NCI-H1105 (cell line): ENCODE measurements at places on chromosomes 4 and X.

GRCh38 chrX:130696542-130696941, 206.5 kb downstream of the ENOX2 start:
- DNase-seq, result no peak

- DNase-seq, result no peak
Observed at GRCh38 chr4:173514641-173515217, 15.3 kb downstream of the HAND2 start.

GRCh38 chrX:21408307-21408706, 34.1 kb downstream of the CNKSR2 start:
- DNase-seq, result peak; percentile 32

DNA sequence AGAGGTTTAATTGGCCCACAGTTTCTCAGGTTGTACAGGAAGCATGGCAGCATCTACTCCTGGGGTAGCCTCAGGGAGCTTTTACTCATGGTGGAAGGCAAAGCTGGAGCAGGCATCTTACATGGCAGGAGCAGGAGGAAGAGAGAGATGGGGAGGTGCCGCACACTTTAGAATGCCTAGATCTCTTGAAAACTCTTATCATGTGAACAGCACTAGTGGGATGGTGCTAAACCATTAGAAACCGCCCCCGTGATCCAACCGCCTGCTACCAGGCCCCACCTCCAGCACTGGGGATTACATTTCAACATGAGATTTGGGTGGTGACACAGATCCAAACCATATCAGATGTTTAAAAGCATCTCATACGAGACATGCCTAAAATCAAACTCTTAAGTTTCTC, 41.6 kb upstream of the SCOC start:
- DNase-seq, result no peak

GRCh38 chrX:78658845-78659744, at the start of gene RTL3:
TSS of gene RTL3 (minus strand) at chrX:78659328. CDS start at chrX:78658420, 908 bp downstream.
- DNase-seq, result no peak

DNA sequence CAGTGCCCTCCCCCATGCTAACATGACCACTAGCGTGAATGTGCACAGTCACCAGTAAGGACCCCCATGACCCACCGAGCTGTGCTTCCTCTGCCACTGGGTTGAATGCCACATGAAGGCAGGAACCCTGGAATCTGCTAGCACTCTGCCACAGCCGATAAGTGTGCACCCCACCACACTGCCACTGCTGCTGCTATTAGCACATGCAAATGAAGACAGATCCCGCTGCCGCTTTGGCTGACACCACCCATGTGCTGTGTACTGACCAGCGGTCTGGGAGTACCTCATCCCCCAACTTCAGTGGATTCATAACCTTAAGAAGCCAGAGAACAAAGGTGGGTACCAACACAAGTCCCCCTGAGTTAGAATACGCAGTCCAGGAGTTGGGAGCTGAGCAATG, 200.9 kb upstream of the ARHGEF9 start:
- no peak for DNase-seq

- DNase-seq, result no peak
Observed at GRCh38 chr4:176084769-176085168, 19.1 kb downstream of the WDR17 start.

- no peak for DNase-seq
Observed at GRCh38 chrX:11430271-11430670, 137.1 kb downstream of the AMELX start.

GRCh38 chr4:186037692-186038658, 31.0 kb upstream of the TLR3 start:
- peak; percentile 33 for DNase-seq

GRCh38 chrX:22134681-22135080, 102.6 kb downstream of the PHEX start:
- no peak for DNase-seq

GRCh38 chr4:164224871-164225270, 529.1 kb upstream of the SMIM31 start:
- DNase-seq, result no peak

GRCh38 chr4:101299021-101299420, 48.3 kb downstream of the PPP3CA start:
- DNase-seq, result no peak

- no peak for DNase-seq
Observed at GRCh38 chrX:104189837-104190236, 23.6 kb downstream of the FAM199X start.

DNA sequence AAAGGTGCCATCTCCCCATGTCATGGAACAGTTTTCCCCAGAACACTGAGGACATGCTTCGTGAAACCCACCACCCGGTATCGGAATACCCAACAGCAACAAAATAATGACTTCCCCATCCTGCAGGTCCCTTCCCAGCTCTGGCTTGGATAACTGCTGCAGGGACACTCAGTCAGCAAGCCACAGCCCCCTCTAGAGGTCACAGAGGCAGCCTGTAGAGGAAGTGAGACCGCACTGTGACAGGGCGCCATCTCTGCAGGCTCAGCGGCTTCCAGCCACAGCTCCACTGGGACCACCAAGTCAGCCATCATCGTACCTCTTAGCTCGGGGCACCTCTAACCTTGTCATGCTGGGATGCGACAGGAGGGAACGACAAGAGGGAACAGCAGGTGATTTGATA, 315.9 kb downstream of the LDB2 start:
- no peak for DNase-seq

GRCh38 chr4:17336524-17336961, 175.3 kb downstream of the QDPR start:
- DNase-seq, result no peak

DNA sequence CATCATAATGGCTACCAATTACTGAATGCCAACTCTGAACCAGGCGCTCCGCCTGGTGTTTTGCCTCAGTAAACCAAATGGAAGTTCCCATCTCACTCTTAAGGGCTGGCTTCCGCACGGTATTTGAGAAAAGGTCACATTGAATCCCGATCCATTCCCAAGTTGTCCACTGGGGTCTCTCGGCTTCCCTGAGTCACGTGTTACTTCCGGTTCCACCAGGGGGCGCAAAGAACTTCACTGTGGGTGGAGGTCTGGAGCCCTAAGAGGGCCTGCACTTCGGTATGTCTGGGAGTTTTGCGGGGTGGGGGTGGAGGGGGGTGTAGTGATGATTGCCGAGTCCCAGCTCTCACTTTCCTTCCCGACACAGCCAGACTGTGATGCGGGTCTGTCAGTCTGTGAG, 13.4 kb upstream of the NHS start:
- no peak for DNase-seq

GRCh38 chr4:123659730-123660129, 263.1 kb downstream of the SPRY1 start:
- no peak for DNase-seq

DNA sequence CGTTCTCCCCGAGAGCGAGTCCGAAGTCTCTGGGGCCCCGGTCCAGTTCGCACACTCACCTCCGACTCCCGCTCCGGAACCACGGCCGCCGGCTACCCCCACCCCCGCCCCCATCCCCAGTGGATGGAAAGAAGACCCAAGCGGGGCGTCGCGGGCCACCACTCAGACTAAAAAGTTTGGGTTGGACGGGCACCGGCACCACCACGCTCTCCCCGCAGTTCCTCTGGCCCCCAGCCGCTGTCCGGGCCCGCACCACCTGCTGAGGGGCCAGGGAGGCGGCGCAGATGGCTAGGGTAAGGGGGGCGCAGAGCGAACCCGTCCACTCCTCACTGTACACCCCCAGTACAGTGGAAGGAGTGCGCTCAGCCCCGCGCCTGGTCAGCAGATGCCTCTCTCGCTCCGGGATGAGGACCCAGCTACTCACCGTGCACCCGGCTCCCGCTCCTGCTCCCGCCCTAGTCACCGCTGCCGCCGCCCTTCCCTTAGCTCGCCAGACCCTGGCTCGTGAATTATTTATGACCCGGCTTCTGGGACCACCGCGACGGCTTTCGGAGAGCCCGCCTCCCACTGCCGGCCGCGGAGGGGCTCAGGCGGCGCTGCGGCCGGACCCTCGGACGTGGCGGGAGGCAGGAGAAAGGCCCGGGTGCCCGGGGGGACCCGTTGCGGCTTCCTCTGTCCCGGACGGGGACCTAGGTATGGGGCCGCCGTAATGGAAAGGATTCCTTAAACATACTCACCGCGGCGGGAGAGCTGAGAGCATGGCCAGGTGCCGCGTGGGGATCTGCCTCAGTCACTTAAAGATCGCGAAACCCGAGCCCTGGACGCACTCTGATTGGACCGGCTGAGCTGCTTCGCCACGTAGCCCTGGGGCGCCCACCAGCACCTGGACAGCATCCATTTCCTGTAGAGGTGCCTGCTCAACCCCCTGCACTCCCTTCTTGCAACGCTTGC, at the start of gene PROM1:
Gene PROM1 (minus strand): TSS at position 783 of the 951 bp plus-strand sequence. CDS start 8,117 bp downstream, outside the sequence.
- peak; percentile 45 for DNase-seq

GRCh38 chr4:83112678-83113428, 1.7 kb downstream of the PLAC8 start:
- DNase-seq, result no peak

DNA sequence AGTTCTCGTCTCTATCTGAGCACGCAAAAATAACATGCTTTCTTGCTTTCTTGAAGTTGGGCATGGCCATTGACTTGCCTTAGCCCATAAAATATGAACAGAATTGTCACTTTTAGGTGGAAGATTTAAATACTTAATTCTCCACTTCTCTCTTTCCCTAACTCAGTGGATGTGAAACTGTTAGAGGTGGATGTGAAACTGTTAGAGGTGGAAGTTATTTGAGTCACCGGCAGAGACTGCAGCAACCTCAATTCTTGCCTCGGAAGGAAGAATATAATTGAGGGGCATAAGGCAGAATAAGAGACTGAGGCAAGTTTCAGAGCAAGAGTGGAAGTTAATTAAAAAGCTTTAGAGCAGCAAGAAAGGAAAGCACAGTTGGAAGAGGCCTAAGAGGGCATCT, 2.8 kb upstream of the PARM1 start:
- DNase-seq, result no peak

- DNase-seq, result no peak
Observed at GRCh38 chr4:97498875-97499274, 644.4 kb downstream of the STPG2 start.

DNA sequence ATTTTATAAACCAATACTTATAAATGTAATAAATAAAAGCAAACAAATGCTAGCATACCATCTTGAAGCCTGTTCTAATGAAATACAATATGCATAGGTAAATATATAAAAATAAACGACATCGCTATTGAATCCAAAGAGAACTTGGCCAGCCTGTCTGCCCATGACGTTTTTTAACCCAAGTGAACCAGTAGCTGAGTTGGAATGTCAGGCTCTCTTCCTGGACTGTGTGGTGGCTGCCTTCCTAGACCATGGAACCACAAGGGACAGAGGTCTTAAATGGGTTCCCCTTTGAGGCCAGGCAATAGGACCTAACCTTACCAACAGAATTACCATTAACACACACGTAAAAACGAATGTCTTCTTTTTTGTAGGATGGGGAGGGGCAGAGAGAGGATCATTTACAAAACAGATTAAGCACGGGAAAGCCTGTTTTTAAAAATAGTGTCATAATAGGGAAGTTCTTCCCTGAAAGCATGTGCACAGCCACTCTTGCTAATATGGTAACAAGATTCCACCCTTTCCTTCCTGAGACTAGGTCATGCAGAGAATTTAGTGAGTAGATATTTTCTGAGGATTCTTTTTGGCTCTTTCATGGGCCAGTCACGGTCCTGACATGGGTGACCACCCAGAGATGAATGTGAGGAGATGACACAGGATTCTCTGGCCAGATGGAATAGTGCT, 69.4 kb upstream of the ACSL1 start:
- no peak for DNase-seq

DNA sequence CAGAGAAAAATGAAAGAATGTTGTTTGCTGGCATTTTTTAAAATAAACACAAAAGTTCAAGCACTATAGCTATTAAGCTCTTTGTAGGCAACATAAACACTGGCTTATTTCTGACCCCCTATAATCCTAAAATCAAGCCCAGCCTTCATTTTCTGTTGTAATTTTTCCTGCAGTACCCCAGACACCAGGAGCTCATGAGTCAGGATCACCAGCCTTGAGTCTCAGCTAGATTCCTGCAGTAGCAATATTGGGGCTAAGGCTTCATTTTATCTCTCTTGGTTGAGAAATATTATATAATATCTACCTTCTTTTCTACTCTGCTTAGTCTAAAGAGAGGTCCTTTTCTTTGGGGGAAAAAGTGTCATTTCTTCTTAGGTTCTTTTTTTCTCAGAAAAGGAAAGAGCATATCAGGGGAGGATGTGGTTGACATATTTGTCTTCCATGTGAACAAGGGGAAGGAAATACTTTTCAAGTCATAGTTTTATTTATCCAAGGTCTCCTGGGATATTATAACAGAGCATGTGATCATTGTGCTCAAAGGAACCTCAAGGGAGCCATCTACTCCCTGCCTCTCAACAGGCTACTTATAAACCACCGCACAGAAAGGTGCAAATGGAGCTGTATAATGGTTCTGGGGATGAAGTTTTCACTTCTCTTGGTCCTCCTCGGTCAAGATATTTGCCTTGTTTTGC, 678.3 kb upstream of the NR3C2 start:
- no peak for DNase-seq

GRCh38 chrX:39336671-39337311, 535.5 kb downstream of the MID1IP1 start:
- peak; percentile 57 for DNase-seq

DNA sequence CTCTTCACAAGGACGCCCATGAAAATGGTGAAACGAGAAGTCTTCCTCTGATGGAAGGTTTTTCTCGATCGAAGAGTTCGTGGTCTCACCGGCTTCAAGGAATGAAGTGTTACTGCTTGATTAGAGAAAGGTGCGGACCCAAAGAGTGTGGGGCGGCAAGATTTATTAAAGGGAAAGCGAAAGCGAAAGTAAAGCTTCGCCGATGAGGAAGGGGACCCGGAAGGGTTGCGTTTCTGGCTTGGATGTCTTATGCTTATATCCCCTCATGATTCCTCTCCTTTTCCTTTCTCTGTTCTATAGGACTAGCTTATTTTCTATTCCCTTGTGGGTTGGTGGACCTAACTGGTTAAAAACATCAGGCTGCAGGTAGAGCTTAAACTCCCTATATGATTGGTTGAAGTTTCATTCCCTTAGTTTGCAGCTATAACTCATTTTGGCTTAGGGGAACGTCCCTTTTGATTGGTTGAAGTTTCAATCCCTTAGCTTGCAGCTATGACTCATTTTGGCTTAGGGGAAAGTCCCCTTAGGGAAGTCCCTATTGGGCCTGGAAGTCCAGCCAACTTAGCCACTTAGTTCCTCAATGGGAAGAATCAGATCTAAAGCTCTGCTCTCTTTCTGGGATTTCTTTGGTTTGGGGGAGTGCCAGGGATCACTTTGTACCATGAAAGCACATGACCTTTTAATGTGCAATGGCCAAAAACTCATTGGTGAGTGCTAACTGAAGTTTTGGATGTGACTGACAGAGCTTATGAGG, 1025.0 kb upstream of the PCDH10 start:
- peak; percentile 19 for DNase-seq

- no peak for DNase-seq
Observed at GRCh38 chrX:32877592-32877991, 333.8 kb downstream of the DMD start.

GRCh38 chr4:39312816-39313215, 53.3 kb downstream of the RFC1 start:
- no peak for DNase-seq
